Activated naive CD4-positive, alpha-beta T cell treated with anti-CD3 and anti-CD28 coated beads for 36 hours (primary cell): ENCODE measurements at places on chromosomes 3 and 15.

DNA sequence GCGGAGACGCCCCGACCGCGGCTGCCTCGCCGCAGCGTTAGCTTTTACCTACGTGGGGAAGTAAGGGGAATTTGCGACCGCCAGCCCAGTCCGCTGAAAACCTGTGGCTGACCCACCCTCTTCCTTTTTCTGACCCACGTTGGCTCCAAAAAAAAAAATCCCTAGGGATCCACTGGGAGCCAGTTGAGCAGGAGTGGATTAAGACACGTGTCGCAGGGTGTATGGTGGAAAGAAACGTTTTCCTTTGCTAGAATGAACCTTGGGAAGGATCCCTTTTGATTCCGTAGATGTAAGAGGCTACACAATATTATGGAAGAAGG is 575 bp upstream of the PCYT1A start:
- DNase-seq = no peak

- DNase-seq = peak; percentile 87
Observed at GRCh38 chr3:15647611-15648167, 46.1 kb downstream of the BTD start.

GRCh38 chr3:141360888-141361598 is 7.3 kb upstream of the ZBTB38 start:
- no peak for DNase-seq

GRCh38 chr3:100210772-100211135 is 50.0 kb upstream of the TBC1D23 start:
- DNase-seq = peak; percentile 8

DNA sequence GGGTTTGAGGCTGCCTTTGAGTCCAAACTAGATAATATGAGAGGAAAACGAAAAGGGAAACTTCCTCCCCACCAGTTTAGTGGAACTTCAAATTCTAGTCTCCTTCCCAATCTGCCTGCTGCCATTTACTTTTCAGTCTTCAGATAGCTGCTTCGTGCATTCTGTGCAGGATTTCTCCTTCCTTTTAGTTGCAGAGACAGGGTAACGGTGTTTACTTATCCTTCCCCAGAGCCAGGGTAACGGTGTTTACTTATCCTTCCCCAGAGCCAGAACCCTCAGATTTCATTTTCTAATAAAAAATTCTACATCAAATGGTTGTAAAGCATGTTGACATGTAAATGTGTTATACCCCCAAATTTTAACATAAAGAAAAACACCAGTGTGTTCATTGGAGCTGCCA is 282.6 kb downstream of the VPS13C start:
- no peak for DNase-seq

DNA sequence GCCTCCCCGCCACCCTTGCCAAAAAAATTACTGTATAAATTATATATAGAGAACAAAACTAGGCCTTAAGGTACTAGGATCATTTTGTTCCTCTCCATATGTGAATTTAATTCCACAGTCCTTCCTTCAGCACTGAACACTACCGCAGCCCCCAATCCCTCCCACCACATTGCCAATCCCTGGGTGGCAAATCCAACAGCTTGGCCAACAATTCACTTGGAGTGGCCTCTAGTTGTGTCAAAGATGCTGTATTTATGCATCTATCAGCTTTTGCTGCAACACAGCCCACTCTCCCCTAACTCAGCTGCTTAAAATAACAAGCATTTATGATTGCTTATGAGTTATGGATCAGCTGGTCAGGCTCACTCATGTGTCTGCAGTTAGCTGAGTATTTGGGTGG is 18.6 kb downstream of the GPD1L start:
- no peak for DNase-seq

DNA sequence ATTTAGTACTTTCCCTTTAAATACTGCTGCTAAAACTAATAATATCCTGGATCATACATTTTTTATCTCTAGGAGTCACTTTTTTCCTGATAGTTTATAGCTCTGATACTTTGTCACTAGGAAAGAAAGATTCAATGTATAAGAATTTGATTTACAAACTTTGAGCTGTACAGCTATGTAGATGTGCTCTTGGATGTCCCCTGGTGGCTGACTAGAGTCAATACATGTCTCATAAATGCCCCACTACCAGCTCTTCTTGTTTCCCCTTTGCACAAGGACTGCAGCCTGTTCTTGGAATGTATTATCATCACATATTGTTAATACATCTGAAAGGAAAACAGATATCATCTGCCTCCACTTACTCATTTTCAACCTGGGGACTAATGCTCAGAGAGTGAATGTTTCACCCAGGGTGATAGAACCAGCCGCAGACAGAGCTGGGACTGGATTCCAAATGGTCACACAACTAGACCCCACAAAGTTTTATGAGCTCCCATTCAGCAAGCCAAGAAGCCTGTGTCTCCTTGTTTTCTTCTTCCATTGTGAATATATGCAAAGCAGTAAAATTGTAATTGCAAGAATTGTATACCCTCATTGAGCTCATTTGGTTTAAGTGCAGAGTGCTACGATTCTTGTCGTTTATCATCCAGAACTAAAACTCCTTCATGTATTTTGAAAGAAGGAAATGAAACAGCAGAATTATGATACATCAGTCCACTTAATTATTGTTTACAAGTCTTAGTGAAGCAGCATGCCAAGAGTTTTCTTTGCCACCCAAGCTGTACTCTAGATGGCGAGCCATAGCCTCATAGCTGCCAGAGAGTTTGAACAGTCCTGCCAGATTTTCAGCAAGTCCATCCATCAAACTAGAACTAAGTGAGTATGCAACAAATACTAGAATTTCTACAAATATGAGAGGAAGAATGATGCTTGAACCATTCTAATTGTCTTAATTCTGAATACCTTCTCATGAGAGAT is 261.6 kb upstream of the LMCD1 start:
- peak; percentile 41 for DNase-seq

GRCh38 chr3:75180945-75181298 is 483.2 kb upstream of the FRG2C start:
- no peak for DNase-seq

DNA sequence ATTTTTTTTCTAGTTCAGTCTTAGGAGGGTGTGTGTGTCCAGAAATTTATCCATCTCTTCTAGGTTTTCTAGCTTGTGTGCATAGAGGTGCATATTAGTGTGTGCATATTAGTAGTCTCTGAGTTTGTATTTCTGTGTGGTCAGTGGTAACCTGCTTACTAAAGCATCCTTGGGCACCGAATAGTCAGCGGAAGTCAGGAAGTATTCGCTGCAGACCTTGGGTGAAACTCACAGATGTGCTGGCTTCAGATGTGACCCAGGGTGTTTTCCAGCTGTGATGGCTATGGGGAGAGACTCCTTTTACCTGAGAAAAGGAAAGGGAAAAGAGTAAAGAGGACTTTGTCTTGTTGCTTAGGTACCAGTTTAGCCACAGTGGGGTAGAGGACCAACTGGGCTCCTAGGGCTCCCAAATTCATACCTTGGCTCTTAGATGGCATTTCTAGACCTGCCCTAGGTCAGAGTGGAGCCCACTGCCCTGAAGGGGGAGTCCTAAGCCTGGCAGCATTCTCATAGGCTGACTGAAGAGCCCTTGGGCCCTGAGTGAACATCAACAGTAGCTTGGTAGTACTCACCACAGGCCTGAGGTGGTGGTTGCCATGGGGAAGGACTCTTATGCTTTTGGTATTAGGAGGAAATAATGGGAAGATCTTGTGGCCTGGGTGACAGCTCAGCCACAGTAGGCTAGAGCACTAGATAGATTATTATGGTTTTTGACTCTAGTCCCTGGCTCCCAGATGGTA is 286.0 kb upstream of the ZPLD1 start:
- DNase-seq = no peak

- DNase-seq = no peak
Observed at GRCh38 chr3:31392568-31392967, 140.2 kb upstream of the STT3B start.

GRCh38 chr15:63855735-63856134 is 22.0 kb upstream of the HERC1 start:
- no peak for DNase-seq

- no peak for DNase-seq
Observed at GRCh38 chr15:97076011-97076410, 745.5 kb downstream of the NR2F2 start.

DNA sequence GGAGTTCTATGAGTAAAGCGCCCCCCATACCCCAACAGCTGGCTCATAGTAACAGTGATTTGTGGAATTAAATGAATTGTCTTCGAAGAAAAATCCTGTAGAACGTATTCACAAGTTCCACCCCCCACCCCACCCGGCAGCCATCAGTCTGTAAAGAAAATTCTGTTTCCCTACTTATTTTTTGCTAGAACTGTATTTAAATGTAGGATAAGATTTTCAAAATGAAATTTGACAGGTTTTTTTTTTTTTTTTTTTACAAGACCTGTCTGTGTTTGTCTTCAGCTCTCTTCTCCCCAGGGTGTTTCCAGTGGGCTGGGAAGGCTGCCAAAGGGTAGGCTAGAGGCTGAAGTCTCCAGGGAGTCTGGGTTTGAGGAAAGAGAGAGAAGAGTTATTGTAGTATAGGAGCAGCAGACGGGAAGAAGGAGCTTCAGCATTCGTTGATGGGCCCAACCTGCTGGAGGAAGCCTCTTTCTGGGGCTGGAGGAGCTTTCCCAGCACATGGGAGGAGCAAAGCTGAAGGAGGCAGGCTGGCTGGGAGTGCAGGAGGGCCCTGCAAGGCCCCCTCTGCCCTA is 130.6 kb upstream of the SEMA6D start:
- no peak for DNase-seq

GRCh38 chr3:134353831-134354611 is 20.2 kb downstream of the AMOTL2 start:
- no peak for DNase-seq

GRCh38 chr3:138284079-138284478 is 45.6 kb downstream of the NME9 start:
- no peak for DNase-seq

DNA sequence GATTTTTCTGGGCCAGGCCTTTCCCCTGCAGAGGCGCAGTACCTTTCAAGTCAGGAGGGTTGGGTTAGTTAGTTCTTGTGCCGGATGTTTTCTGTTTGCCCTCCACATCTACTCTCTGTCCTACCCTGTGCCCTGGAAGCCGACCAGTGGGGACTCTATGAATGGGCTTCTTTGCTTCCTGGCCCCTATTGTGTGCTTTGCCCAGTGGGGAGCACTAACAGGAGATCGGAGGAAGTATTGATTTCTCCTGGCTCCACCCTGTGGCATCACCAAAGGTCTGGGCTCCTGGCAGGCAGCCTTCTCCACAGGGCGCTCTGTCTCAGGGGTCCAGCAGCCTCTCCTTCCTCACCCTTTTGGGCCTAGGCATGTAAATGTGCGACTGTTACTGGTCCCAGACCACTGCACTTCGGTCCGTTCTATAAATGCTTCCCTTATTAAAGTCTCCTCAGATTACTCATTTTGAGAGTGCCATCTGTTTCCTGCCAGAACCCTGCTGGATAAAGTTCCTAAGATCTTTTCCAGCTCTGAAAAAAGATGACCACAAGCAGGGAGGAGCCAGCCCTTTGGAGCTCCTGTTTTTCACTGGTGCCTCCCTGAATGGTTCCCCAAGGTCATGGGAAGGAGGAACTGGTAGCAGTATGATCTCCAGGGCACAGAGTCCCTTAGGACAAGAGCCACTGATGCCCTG is 44.5 kb downstream of the CTDSPL start:
- DNase-seq = no peak

DNA sequence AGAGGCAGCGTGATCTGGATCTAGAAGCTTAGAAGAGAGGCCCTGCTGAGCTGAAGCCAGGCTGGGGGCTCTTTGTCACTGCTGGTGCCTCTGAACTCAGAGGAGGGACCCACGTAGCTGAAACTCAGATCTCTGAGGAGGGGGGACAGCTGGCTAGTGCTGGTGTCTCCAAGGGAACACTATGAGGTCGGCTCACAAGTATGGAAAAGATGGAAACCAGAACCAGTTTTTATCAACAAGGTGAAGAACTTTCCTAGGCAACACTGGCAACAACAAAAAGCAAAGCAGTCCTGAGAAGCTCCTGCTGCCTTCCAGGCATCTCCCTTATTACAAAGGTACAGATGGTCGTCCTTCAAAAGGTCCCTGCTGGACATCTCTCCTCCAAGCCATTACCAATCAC is 27.0 kb upstream of the FSTL1 start:
- no peak for DNase-seq

GRCh38 chr3:177960722-177961121 is 575.5 kb upstream of the KCNMB2 start:
- no peak for DNase-seq

DNA sequence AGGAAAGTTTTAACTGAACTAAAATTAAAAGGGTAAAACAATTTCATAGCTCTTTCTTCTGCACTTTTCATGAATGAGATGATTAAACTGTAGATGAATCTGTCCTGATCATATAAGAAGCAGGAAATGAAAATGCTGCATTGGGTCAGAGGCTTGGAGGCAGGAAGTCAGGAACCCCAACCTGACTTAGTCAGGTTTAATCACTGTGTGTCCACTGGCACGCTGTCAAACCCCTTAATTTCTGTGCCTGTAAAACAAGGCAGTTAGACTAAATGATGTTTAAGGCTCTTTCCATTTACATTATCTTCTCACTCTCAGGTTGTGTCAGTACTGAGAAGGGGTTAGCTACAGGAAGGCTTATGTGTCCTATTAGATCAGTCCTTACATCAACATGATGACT is 193.3 kb upstream of the TTC14 start:
- no peak for DNase-seq

DNA sequence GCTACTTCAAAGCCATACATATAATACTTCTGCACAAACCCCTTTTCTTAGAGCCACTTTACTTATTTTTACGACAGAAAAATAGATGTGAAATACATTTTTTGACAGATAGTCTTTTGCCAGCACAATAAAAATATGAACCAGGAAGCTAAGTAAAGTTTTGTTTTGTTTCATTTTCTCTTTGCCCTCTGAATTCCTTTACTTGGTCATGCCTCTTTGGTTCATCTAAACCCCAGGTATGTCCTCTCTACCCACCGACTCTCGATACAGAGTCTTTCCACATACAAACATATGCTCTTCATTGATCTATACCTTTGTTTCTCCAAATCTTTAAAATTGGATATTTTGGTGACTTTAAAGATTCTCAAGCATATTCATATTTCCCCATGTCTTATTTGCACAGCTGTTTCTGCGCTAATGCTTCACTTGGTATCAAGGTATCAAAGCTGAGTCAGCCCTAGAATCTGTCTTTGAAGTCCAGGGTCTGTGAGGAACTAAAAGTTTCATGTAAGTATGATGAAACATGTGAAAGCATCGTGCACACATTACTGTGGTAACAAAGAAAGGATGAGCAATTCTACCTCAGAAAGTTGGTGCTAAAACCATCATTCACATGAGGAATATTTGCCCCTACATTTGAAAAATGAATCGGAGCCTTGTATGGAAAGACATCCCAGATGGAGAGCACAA is 845.4 kb downstream of the NAALADL2 start:
- no peak for DNase-seq

GRCh38 chr3:85576697-85577200 is 618.0 kb downstream of the CADM2 start:
- DNase-seq = no peak
